ENCODE measurements at places on chromosomes 13 and 19.

DNA sequence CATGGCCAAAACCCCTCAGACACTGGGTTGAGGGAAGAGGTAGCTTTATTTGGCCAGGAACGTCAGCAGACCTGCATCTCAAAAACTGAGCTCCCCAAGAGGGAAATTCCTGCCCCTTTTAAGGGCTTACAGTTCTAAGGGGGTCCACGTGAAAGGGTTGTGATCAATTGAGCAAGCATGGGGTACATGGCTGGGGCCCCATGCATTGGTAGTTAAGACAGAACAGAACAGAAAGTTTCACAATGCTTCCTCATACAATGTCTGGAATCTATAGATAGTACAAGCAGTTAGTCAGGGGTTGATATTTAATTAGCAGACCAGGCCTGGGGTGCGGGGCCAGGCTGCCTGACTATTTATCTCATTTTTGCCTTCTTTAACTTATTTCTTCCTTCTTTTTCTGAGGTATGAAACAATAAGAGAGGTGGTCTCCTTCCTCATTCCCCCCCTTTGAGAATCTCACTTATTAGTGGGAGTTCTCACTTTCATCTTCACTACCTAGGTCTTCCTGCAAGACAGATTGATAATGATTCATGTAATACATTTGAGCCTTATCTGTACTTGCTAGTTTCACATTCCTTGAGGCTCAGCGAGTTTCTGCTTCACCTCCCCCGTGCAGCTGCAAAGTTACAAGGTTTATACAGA, 84.8 kb downstream of the SLC25A15 start:
- DNase-seq, result no peak

DNA sequence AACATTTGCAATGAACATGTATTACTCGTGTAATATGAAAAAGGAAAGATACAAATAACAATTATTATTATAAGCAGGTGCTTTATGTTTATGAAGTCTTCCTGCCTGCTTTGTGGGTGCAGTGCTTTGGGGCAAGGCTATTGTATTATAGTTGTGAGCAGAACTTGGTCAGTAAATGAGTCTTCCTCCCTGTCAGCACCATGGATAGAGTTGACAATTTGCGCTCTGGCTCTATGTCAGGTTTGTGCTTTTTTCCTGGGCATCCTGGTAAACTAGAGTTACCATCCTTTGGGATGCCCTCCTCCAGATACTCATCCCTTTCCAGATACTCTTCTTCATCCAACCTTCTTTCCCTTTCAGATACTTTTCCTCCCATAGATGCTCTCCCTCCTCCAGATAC, 19.6 kb downstream of the ERICH6B start:
- no peak for DNase-seq

DNA sequence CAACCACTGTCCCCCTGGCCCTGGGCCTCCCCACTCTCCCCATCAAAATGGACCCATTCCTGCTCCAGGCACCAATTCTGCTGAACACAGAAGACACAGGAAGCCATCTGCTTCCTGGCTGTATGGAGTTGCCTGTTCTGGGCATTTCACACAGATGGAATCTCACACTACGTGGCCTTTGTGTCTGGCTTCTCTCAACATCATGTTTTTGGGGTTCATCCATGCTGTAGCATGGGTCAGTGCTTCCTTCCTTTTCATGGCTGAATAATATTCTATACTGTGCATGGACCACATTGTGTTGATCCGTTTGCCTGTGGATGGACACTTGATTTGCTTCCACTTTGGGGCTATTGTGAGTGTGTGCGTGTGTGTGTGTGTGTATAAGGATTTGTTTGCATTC, 15.0 kb upstream of the KLF2 start:
- DNase-seq, result no peak

DNA sequence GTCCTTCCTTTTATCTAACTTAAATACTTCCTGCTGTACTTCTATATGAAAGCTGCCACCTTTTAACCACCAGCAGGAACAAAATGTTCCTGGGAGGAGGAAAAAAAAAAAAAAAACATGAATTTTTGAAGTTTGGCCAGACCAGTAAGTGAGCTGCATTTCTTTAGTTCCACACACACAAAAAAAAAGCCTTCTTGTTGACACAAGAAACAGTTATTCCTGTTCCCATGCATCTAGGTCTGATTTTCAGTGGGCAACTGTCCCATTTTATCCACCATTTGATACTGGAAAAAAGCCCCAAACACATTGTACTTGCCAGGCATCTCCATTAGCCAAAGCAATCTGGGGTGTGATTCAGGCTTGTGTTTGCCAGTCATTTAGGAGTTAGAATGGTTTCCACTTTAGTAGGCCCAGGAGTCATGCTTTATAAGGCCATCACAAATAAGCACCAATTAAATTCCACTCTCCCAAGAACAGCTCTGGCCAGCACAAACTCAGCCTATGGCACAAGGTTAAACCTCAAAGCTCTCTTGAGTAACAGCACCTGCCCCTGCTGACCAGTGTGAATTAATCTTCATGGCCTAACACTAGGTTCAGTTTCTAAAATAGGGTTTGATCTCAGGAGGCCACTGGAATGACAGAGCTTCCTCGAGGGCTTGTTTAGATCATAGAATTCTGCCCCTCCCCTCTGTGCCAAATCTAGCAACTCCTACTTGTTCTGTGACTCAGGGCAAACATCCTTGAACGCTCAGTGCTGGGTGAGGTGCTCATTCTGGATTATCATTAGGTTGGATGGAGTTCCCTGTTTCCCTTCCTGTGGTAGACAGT, 67.1 kb downstream of the NUFIP1 start:
- no peak for DNase-seq

- DNase-seq, result no peak
Observed at GRCh38 chr13:34678154-34678553, 263.9 kb upstream of the NBEA start.

GRCh38 chr13:51397262-51397941, 55.4 kb downstream of the INTS6 start:
- no peak for DNase-seq

- DNase-seq, result no peak
Observed at GRCh38 chr13:105073041-105073440, 1462.4 kb downstream of the EFNB2 start.

GRCh38 chr13:62799931-62800436, 1384.3 kb upstream of the PCDH20 start:
- DNase-seq, result peak; percentile 1

DNA sequence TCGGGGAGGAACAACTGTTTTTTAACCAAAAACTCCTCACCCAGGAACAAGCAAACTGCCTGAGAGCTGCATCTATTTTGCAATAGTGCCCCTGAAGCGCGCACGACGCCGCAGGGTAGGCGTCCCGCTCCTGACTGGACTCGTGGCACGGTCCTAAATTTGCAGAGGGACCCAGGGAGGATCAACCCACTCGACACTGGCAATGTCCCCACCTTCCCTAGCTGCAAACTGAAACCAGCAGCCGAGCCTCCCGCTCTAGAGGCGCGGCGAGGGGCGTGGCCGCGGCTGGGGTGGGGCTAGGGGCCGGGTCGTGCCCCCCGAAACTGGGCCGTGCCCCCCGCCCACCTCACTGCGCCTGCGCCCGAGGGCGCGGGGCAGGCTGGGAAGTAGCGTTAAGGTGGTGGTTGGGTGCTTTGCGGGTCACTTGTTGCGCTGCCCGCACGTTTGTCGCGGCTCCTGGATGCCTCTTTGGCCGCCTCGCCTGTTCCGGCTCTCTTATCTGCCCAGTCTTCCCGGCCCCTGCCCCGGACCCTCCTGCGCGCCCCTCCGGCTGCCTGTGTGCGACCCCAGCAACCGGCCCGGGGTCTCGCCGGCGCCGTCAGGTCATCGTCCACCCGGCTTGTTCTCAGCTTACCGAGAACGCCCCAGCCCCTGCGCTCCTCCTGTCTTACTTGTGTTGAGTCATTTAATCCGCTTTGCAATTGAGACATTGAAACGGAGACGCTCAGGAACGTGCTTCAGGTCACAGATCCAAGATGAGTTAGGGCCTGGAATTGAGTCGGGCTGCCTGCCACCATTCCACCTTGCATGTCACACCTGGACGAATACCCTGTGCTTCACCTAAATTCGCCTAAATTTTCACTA, 37.9 kb upstream of the LSM14A start:
- DNase-seq, result peak; percentile 88

- no peak for DNase-seq
Observed at GRCh38 chr13:68666774-68667397, 1436.8 kb upstream of the PCDH9 start.

- no peak for DNase-seq
Observed at GRCh38 chr19:55673889-55674288, 1.1 kb upstream of the EPN1 start.

GRCh38 chr13:23871616-23872220, 17.5 kb downstream of the MIPEP start:
- DNase-seq, result no peak

- no peak for DNase-seq
Observed at GRCh38 chr13:106373304-106373988, 162.0 kb downstream of the EFNB2 start.

Measured in hindlimb muscle (tissue), 1 donor.